CD4-positive, alpha-beta T cell treated with Interferon gamma for 1 hour (primary cell): ENCODE measurements at places on chromosomes 1 and 21.

- DNase-seq, result peak; percentile 5
Observed at GRCh38 chr1:166479052-166479631, 312.3 kb upstream of the FAM78B start.

GRCh38 chr1:25796811-25797458 lies 3.1 kb upstream of the SELENON start:
- DNase-seq, result peak; percentile 70

DNA sequence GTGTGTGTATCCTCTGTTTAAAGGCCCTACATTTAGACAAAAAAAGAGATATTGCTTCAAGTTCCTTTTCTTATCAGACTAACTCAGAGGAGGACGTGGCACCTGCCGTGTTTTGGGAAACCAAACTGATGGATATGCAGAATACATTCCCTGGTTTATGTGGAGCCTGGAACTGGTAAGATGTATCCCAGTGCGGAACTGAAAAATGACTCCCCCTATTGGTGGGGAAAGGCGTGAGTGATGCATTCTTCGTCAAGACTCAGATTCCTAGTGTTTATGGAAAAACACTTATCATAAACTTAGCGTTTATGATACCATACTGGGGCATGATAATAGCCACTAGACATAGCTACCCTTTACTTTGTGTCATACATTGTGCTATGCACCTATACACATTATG lies 154.2 kb downstream of the ZNF326 start:
- no peak for DNase-seq

DNA sequence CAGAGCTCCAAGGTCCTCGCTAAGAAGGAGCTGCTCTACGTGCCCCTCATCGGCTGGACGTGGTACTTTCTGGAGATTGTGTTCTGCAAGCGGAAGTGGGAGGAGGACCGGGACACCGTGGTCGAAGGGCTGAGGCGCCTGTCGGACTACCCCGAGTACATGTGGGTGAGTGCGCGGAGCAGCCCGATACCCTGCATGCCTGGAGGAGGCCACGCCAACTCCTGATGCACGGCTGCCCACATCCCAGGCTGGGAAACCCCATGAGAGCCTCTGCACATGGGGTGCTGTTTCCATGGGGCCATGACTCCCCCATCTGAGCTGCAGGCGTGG lies 43.0 kb upstream of the TRAPPC10 start:
- DNase-seq, result no peak

GRCh38 chr1:76426606-76427005 lies 352.1 kb downstream of the ST6GALNAC3 start:
- DNase-seq, result no peak

GRCh38 chr21:45607021-45607908 lies 36.3 kb upstream of the PCBP3 start:
- peak; percentile 39 for DNase-seq

DNA sequence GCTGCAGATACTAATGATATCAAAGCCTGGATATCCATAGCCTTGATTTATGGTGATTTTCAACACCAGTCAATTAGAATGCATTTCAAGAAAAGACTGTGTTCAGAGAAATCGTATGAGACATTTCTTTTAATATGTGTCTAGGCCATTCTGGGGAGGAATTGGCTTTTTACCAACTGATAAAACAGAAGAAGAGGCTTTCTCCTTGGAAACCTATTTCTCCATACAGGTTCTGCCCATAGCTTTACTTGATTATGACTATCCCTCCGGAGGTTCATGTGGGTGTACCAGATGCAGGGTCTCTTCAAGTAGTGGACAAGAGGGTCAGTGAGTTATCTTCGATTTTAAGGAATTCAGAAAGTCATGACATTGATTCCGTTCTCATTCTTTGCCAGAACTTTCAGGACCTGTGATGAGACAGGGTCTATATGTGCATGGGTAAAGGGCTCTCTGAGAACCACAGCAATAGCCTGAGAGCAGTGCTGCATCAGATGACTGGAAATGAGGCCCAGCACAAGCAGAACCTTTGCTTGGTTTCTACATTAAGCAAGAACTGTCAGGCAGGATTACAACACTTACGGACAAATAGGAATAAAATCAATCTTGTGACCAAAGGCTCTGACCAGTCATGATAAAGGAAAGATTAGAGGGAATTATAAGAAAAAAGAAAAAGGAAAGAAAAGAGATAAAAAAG lies 263.7 kb upstream of the SGIP1 start:
- DNase-seq, result no peak

DNA sequence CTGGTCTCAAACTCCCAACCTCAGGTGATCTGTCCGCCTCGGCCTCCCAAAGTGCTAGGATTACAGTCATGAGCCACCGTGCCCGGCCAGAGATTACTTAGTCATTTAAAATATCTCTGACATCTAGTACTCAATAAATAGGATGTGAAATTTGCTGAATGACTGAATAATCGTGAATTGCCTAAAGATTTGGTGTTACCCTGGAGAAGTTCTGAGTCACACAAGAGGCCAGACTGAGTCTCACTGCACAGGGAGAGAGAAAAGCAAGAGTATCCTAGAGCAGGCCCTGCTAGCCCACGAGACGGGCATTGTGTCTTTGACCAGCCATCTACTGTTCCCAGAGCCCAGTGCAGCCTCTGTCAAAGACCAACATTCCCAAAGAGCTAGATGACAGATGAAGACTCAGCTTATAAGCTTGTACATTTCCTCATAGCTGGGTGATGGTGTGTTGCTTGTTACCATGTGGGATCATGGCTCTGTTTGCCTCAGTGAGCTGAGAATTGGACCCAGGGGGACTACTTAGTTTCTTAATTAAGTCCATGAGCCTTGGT lies 5.6 kb upstream of the EIF4G3 start:
- no peak for DNase-seq
